ENCODE measurements at places on chromosomes 16 and 17. TPM values are rescaled to one million over a fixed set of nuclear protein-coding genes. Genes with fewer than 3 reads are reported as not detected.

The CLEC19A gene
- not detected for total RNA-seq

The RNF43 gene
- 0.61 TPM for total RNA-seq

The NPIPA2 gene
- 1.3 TPM for total RNA-seq

The EPX gene
- total RNA-seq = not detected

The CD300E gene
- total RNA-seq = not detected

The ABCA10 gene
- total RNA-seq = 0.31 TPM

The AURKB gene
- total RNA-seq = 166 TPM

The PIPOX gene
- not detected for total RNA-seq

The HEATR9 gene
- total RNA-seq = not detected

The RPAIN gene
- total RNA-seq = 35.3 TPM

The PPY gene
- not detected for total RNA-seq

The UBALD1 gene
- total RNA-seq = 36.2 TPM

The CDR2L gene
- total RNA-seq = 45.6 TPM

The ZNF423 gene
- total RNA-seq = 0.12 TPM

The KRTAP4-3 gene
- total RNA-seq = not detected

The CDH5 gene
- total RNA-seq = 0.17 TPM

The CNGB1 gene
- total RNA-seq = 0.07 TPM
